SJSA1 (cell line): ENCODE measurements at places on chromosomes 5 and 9. TPM values are rescaled to one million over a fixed set of nuclear protein-coding genes. Genes with fewer than 3 reads are reported as not detected.

The FAM53C gene
- 42.0 and 63.6 TPM in 2 replicates for total RNA-seq

- H3K27me3 ChIP-seq, result no peaks in the 10 kb centered on the region
- H3K27ac ChIP-seq, result no peak overlapping the region
- H3K4me1 ChIP-seq, result no peaks in the 10 kb centered on the region
- H3K4me3 ChIP-seq, result no peak overlapping the region
Observed at GRCh38 chr9:17832812-17833211, 253.9 kb downstream of the SH3GL2 start.

DNA sequence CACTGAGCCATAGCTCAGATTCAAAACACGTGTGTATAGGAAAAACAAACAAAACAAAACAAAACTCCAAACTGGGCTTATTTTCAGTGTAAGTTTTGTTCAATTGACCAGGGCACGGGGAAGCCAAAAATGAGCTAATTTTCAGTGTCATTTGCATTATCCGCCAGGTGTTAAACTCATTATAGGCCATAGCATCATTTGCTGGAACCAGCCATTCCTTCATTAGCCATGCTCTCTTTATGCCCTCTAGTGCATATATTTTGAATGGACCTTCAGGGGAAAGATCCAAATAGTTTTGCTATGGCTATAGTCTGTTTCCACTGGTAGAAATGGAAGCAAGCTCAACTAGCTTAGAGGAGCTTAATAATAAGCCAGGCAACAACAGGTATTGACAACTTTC is 1205.2 kb upstream of the DMAC1 start:
- H3K27me3 ChIP-seq, result no peaks in the 10 kb centered on the region
- DNase-seq, result no peak
- no peak overlapping the region for H3K27ac ChIP-seq
- H3K4me3 ChIP-seq, result no peak overlapping the region
- no peaks in the 10 kb centered on the region for H3K4me1 ChIP-seq

DNA sequence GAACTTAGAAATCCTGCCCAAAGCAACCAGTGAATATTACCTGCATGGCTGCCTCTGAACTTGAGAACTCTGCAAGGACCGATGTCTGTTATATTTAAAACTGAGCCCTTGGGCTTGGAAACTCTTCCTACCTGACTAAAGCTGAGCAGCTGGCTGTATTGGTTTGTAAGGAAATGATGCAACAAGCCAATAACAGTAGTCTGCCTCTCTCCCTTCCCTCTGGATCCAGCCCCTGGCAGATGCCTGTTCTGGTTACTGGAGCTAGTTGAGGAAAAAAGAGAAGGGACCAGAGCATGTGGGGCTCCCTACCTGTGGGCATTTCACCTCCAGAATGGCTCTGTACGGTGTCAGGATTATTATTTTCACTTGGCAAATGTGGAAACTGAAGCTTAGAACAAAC is 34.7 kb downstream of the SH3RF2 start:
- H3K4me1 ChIP-seq, result peaks cover 17% of the 10 kb centered on the region
- no peak for DNase-seq
- no peak overlapping the region for H3K27ac ChIP-seq

DNA sequence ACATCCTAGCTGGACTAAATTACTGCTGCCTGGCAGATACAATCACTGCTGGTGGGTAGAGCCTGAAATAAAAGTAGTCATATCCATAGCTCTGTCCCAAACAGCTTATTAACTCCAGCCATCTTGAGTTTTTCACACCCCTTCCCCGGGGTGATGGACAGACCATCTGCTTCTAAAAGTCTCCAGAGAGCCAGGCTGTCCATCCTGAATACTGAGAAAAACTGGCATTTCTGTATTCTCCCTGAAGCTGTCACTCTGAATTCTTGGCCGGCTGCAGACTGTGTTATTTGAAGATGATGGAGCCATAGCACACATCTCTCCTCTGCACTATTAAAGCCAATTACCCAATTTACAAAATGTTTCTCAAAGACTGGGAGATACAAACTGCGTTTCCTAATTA is 118.6 kb downstream of the GABBR2 start:
- no peak overlapping the region for H3K27ac ChIP-seq
- peaks cover 7% of the 10 kb centered on the region; the same call in 1 of the 2 replicates for H3K27me3 ChIP-seq
- H3K36me3 ChIP-seq, result no peaks in the 10 kb centered on the region
- H3K4me3 ChIP-seq, result no peak overlapping the region
- DNase-seq, result no peak
- no peaks in the 10 kb centered on the region for H3K4me1 ChIP-seq

- H3K4me1 ChIP-seq, result no peaks in the 10 kb centered on the region
- no peak overlapping the region for H3K27ac ChIP-seq
- H3K36me3 ChIP-seq, result no peaks in the 10 kb centered on the region
Observed at GRCh38 chr9:97479496-97480159, 21.8 kb upstream of the TMOD1 start.

DNA sequence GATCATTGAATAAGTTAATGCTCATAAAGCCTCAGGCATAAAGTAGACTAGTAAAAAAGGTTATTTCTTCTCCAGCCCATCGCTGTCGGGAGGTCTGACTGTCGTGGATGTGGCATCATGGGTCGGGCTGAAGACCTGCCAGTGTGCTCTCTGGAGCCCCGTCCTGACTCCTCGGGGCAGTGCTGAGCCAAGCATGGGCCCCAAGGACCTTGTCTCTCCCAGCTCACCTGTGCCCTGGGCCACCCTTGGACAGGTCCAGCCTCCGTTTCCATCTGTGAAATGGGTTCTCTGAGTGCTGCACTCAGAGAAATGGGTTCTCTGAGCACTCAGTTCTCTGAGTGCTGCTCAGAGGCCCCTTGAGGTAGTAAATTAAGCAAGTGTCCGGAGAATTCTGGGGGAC is 269.0 kb downstream of the GADD45G start:
- no peaks in the 10 kb centered on the region for H3K36me3 ChIP-seq
- no peaks in the 10 kb centered on the region for H3K27me3 ChIP-seq
- H3K4me1 ChIP-seq, result no peaks in the 10 kb centered on the region
- DNase-seq, result peak; percentile 16
- no peak overlapping the region for H3K4me3 ChIP-seq

DNA sequence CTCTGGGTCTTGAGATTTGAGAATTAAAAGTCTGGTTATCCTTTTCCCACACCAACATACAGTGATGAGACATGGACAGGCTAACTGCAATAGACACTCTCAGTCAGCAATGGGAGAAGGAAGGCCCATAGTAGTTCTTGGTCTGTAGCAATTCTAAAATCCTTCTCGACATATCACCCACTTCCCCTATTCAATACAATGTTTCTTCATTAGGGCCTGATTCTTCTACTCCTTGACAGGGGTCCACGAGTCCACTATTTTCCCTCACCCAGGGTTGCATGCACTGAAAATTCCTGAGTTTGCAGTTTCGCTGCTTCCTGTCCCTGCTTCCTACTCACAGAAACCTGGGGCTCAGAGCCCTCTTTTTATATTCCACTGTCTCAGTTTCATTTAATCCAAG is 402.8 kb downstream of the MAT2B start:
- H3K36me3 ChIP-seq, result no peaks in the 10 kb centered on the region
- no peak overlapping the region for H3K4me3 ChIP-seq
- no peaks in the 10 kb centered on the region for H3K4me1 ChIP-seq
- H3K27me3 ChIP-seq, result no peaks in the 10 kb centered on the region
- no peak overlapping the region for H3K27ac ChIP-seq

DNA sequence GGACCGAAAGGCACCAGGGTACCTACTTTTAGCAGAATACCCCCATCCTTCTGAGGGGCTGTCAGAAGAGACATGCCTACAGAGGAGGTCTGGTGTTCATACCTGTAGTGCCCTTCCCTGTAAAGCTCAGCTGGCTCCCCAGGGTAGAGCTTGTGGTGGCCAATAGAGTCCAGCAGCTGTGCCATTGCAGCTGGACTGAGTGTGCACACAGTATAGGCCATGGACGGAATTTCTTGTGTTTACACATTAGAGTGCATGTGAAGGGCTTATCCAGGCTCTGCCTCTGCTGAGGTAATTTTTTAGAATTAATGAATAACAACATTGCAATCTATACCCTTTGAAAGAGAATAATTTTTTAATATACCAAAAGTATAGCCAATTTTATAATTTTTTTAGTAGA is 191.0 kb downstream of the ZSWIM6 start:
- peaks cover 36% of the 10 kb centered on the region for H3K36me3 ChIP-seq
- H3K4me1 ChIP-seq, result peaks cover 20% of the 10 kb centered on the region
- H3K27ac ChIP-seq, result no peak overlapping the region
- no peak overlapping the region for H3K4me3 ChIP-seq
- DNase-seq, result no peak
- no peaks in the 10 kb centered on the region for H3K27me3 ChIP-seq
